Cardiac muscle cell (in vitro differentiated cells and primary cell): ENCODE measurements at places on chromosomes 16 and 17.

- peaks cover 3% of the 10 kb centered on the region for H3K27me3 ChIP-seq
- H3K27ac ChIP-seq = peak overlapping the region; percentile 31
- H3K36me3 ChIP-seq = no peaks in the 10 kb centered on the region
- H3K4me3 ChIP-seq = no peak overlapping the region
- DNase-seq = peak; percentile 71
- H3K4me1 ChIP-seq = peaks cover 23% of the 10 kb centered on the region
These were observed 4.1 kb upstream of the C1QTNF1 start for GRCh38 chr17:79019632-79020584.

DNA sequence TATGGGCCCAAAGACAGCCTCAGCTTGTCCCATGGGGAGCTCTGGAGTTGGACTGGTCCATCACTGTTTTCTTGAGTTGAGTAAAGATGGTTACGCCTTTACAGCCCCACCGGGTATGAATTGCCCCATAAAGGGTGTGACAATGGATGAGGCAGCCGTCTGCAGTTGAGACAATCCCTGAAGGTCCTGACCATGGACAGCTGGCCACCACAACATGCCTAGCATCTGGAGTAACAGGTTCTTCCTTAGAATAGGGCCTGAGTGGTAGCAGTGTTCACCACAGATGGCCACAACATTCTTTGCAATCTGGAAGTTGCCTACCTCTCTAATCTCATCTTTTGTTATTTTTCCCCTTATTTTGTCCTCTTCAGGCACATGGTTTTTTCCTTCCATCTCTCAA lies 51.5 kb upstream of the HS3ST2 start:
- peaks cover 7% of the 10 kb centered on the region for H3K4me1 ChIP-seq
- no peaks in the 10 kb centered on the region for H3K36me3 ChIP-seq
- H3K27me3 ChIP-seq = no peaks in the 10 kb centered on the region
- no peak for DNase-seq

GRCh38 chr17:81651692-81652091 lies 4.7 kb downstream of the PDE6G start:
- no peak overlapping the region for H3K4me3 ChIP-seq
- no peak overlapping the region for H3K27ac ChIP-seq
- no peak for DNase-seq
- peaks cover 4% of the 10 kb centered on the region for H3K4me1 ChIP-seq
- H3K36me3 ChIP-seq = no peaks in the 10 kb centered on the region
- H3K27me3 ChIP-seq = peaks cover 28% of the 10 kb centered on the region

DNA sequence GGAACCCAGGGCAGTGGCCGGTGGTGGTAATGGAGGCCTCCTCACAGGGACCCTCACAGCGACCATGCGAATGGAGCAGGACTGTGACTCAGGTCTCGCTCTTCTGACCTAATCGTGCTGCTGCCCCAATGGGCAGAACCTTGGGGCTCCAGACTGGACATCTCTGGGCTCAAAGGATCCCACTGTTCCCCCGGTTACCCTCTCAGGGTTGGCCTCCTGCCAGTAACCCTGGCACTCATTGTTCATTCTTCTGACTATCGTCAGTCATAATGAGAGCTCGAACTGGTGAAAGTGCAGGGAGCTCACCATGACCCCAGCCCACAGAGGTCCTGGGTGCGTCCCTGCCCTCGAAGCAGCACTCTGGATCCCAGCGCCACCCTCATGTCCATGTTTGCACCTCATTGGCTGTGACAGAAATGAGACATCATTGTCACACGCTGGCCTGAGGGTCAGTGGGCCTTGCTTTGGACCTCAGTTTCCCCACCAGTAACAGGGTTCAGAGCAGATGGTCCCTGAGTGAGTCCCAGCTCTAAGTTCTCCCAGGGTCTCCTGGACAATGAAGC lies 4.0 kb upstream of the NPRL3 start:
- H3K36me3 ChIP-seq = no peaks in the 10 kb centered on the region
- no peak for DNase-seq
- H3K4me3 ChIP-seq = no peak overlapping the region
- H3K27ac ChIP-seq = no peak overlapping the region

DNA sequence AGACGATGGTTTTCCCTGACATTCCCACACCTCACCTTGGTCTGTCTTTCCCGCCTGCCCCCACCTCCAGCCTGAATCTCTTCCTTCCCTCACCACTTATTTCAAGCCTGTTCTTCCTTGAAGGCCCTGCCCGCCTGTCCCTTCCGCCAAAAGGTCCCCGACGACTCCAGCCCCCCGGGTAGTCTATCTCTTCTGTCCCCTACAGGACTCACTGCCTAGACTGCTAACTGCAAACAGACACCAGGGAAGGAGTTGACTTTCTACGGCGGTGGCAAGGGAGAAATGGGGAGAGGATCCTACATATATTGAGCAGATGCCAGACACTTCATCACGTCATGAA lies 53.7 kb downstream of the NT5M start:
- no peak for DNase-seq
- H3K4me1 ChIP-seq = no peaks in the 10 kb centered on the region
- no peak overlapping the region for H3K27ac ChIP-seq
- H3K27me3 ChIP-seq = no peaks in the 10 kb centered on the region
- no peak overlapping the region for H3K4me3 ChIP-seq
- H3K36me3 ChIP-seq = no peaks in the 10 kb centered on the region

DNA sequence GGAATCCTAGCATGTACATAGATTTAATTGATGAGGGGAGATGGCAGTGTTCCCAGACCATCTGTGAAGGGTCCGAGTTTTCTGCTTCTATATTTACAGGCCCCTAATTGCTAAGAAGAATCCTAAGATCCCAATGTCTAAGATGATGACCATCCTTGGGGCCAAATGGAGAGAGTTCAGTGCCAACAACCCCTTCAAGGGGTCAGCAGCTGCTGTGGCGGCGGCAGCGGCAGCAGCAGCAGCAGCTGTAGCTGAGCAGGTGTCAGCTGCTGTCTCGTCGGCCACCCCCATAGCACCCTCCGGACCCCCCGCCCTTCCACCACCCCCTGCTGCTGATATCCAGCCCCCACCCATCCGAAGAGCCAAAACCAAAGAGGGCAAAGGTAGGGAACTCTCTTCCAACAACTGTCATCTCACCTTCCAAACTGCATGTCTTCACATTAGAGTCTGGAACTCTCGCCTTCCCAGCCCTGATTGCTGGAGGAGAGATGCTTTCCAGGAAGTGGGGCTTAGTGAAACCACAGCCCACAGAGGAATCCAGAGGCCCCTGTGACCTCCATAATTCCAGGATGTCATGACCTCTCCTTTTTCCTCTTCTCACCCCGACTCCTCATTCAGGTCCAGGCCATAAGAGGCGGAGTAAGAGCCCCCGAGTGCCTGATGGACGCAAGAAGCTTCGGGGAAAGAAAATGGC lies 4.7 kb downstream of the CHD3 start:
- H3K4me3 ChIP-seq = no peak overlapping the region
- H3K27me3 ChIP-seq = no peaks in the 10 kb centered on the region
- no peak overlapping the region for H3K27ac ChIP-seq
- peaks cover 18% of the 10 kb centered on the region for H3K4me1 ChIP-seq
- H3K36me3 ChIP-seq = peaks cover 21% of the 10 kb centered on the region
- no peak for DNase-seq

DNA sequence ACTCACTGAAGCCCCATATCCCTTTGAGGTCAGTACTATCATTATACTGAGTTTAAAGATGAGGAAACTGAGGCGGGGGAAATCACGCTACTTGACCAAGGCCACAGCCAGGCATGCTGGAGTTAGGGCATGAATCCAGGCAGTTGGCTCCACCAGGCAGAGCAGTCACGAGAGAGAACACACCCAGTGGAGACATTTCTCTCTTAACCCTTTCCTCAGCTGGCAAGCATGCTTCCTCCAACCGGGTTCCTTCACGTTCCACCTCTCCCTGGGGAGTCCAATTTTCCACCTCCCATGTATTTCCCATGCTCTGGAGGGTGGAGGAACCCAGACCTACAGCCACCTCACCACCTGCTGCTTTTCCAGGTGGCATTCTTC lies 32.8 kb downstream of the VAC14 start:
- H3K4me1 ChIP-seq = no peaks in the 10 kb centered on the region
- H3K27me3 ChIP-seq = no peaks in the 10 kb centered on the region
- H3K27ac ChIP-seq = no peak overlapping the region
- DNase-seq = no peak

- H3K4me3 ChIP-seq = no peak overlapping the region
- H3K4me1 ChIP-seq = peaks cover 6% of the 10 kb centered on the region
- H3K27me3 ChIP-seq = peaks cover 42% of the 10 kb centered on the region
- no peak overlapping the region for H3K27ac ChIP-seq
These were observed 11.3 kb downstream of the RIPOR1 start for GRCh38 chr16:67539691-67540635.

DNA sequence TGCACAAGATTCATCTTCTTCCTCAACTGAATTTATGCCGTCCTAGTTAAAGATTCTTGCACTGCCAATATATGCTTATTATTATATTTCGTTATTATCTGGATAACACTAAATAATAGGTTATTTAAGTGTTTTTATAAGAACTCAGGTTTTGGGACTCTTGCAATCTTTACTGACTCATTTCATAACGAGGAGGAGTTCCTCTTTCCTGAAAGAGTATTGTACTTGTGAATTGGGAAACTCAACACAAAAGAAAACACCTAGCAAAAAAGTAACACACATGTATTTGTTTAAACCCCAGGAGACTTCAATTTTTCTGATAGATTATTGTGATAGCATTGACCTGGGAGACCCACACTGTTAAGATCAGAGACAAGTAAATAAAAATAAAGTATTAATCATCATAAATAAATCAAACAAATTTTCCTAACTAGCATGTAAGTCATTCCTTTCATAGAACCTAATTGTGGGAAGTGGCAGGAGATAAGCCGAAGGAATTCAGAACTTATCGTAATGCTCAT lies 505.8 kb downstream of the KCNJ2 start:
- no peaks in the 10 kb centered on the region for H3K27me3 ChIP-seq
- H3K36me3 ChIP-seq = no peaks in the 10 kb centered on the region
- H3K27ac ChIP-seq = no peak overlapping the region
- no peak overlapping the region for H3K4me3 ChIP-seq

GRCh38 chr16:556474-557173 lies 3.6 kb upstream of the PRR35 start:
- no peaks in the 10 kb centered on the region for H3K4me1 ChIP-seq
- H3K36me3 ChIP-seq = no peaks in the 10 kb centered on the region
- H3K27me3 ChIP-seq = peaks cover 35% of the 10 kb centered on the region
- no peak overlapping the region for H3K4me3 ChIP-seq
- H3K27ac ChIP-seq = no peak overlapping the region

DNA sequence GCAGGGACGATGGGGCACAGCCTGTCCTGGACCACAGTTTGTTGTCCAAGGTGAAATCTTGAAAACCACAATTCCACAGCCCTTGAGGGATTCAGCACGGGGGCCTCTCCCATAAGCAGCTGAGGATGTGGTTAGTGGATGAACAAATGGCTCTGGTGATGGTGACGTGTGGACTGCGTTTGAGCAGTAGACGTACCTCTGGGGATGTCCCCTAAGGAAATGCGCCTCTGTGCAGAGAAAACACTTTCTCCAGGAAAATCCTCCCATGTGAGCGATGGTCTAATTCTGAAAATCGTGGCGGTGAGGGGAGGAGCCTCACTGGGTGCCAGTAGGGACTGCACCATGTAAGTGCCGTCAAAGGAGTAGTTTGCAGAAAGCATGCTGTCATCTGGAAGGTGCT lies 2.7 kb upstream of the SEPTIN12 start:
- no peak for DNase-seq
- no peak overlapping the region for H3K27ac ChIP-seq
- peaks cover 16% of the 10 kb centered on the region for H3K4me1 ChIP-seq
- no peak overlapping the region for H3K4me3 ChIP-seq
- no peaks in the 10 kb centered on the region for H3K27me3 ChIP-seq

DNA sequence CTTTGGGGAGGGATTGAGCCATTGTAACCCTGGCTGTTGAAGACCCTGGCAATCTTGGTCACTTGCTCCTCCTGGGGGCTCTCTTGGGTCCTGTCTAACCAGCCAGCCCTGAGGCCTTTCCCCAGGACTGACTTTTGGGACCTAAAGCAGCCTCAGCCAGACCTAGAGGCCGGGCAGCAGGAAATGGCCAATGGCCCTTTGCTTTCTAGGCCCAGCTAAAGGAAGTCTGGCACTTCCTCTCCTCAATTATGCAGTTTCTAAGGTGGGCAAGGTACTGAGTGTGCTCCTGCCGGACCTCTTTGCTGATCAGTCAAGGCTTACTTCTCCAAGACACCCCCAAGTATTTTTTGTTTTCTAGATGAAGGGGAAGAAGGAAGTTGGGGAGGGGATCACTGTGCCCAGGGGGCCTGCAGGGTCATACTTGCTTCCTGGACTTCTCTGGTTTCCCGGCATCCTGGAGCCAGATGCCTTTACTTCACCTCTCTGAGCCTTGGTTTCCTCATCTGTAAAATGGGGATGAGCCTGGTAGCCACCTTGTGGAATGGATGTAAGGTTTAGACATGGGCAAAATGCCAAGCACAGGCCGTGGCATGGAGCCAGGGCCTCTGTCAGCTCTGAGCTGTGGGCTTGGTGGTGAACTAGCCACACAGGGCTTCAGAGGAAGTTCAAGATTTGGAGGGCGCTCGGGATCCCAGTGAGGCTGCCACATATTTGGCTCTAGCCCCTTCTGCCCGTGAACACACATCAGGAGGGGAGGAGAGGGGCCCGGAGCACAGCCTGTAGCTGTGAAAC lies 8.6 kb downstream of the CX3CL1 start:
- no peaks in the 10 kb centered on the region for H3K27me3 ChIP-seq
- no peak overlapping the region for H3K4me3 ChIP-seq
- H3K27ac ChIP-seq = no peak overlapping the region

DNA sequence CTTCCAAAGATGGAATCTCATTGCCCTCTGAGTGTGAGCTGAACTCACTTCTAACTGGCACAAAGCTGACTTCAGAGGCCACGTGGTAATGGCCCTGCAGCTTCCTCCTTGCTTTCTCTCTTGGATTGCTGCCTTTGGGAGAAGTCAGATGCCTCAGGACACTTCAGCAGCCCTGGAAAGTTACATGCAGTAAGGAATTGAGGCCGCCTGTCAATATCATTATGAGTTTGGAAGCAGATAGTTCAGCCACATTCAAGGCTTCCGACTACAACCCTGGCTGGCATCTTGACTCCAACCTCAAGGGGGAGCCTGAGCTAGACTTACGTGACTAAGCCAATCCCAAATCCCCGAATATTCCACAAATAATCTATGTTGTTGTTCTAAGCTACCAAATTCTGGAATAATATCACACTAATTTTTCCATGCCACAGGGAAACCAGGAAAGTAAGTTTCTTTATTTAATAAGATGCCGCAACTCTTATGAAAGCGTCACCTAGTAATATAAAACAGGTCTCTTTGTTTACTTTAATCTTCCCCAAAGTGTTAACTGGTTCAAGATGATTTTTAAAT lies 13.6 kb downstream of the CEP20 start:
- no peak overlapping the region for H3K4me3 ChIP-seq
- H3K27ac ChIP-seq = no peak overlapping the region
- no peaks in the 10 kb centered on the region for H3K4me1 ChIP-seq
- H3K27me3 ChIP-seq = no peaks in the 10 kb centered on the region
- DNase-seq = peak; percentile 82

- H3K36me3 ChIP-seq = peaks cover 19% of the 10 kb centered on the region
- no peak overlapping the region for H3K4me3 ChIP-seq
- no peak overlapping the region for H3K27ac ChIP-seq
- peaks cover 14% of the 10 kb centered on the region for H3K4me1 ChIP-seq
- H3K27me3 ChIP-seq = no peaks in the 10 kb centered on the region
- DNase-seq = no peak
These were observed 4.3 kb downstream of the TMC6 start for GRCh38 chr17:78124081-78124835.
